Calu3 (cell line): ENCODE measurements at places on chromosomes 1 and 21.

- no peak for DNase-seq
Measured at GRCh38 chr1:50252196-50252595, 143.5 kb downstream of the ELAVL4 start.

- no peak for DNase-seq
Measured at GRCh38 chr1:79363430-79363829, 356.9 kb upstream of the ADGRL4 start.

DNA sequence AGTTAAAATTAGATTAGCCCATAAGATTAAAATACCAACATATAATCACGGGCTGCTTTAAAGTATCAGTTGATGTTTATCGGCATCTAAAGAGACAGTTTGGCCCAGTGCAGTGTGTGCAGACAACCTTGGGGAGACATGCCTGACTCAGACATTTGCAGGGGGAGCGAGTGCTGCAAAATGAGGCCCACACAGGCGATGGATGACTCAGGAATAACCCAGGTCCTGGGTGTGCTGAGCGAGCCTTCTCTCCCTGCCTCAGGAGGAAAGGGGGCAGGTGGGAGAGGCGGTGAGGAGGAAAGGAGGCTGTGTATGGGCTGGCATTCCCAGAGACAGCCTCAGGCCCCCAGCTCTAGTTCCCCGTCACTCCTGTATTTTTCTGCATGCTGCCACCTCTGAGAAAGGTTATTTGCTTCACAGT is 9.0 kb downstream of the SLC9A1 start:
- no peak for DNase-seq

GRCh38 chr1:245825128-245825901 is 670.5 kb downstream of the KIF26B start:
- DNase-seq = no peak

DNA sequence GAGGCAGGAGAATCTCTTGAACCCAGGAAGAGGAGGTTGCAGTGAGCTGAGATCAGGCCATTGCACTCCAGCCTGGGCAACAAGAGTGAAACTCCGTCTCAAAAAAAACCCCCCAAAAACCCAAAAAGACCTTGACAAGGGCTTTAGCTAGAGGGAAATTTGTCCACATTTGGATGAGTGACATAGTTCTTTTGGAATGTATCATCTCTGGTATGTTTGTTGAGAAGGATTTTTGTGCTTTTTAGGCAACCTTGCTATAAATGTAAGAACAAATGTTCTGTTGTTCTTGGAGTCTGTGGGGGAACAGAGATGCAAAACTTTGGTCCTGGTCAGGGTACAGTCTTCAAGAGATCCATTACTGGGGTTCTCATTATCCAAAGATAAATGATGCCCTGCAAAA is 28.9 kb downstream of the INAVA start:
- no peak for DNase-seq

GRCh38 chr1:204579681-204580080 is 63.5 kb downstream of the MDM4 start:
- no peak for DNase-seq

DNA sequence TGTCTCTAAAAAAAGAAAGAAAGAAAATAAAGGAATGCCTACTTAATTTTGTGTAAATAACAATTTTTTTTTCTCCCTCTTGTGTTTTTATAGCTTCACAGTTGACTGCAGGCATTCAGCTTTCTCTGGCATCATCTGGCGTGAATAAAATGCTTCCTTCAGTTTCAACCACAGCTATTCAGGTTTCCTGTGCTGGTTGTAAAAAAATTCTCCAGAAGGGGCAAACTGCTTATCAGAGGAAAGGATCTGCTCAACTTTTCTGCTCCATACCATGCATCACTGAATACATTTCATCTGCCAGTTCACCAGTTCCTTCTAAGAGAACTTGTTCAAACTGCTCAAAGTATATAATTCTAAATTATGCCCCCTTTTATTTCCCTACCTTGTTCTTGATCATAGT is 18.0 kb downstream of the ZMYM1 start:
- no peak for DNase-seq

GRCh38 chr1:110628323-110629105 is 22.4 kb upstream of the KCNA2 start:
- DNase-seq = no peak

GRCh38 chr1:67390041-67390887 is 39.9 kb downstream of the SERBP1 start:
- no peak for DNase-seq

DNA sequence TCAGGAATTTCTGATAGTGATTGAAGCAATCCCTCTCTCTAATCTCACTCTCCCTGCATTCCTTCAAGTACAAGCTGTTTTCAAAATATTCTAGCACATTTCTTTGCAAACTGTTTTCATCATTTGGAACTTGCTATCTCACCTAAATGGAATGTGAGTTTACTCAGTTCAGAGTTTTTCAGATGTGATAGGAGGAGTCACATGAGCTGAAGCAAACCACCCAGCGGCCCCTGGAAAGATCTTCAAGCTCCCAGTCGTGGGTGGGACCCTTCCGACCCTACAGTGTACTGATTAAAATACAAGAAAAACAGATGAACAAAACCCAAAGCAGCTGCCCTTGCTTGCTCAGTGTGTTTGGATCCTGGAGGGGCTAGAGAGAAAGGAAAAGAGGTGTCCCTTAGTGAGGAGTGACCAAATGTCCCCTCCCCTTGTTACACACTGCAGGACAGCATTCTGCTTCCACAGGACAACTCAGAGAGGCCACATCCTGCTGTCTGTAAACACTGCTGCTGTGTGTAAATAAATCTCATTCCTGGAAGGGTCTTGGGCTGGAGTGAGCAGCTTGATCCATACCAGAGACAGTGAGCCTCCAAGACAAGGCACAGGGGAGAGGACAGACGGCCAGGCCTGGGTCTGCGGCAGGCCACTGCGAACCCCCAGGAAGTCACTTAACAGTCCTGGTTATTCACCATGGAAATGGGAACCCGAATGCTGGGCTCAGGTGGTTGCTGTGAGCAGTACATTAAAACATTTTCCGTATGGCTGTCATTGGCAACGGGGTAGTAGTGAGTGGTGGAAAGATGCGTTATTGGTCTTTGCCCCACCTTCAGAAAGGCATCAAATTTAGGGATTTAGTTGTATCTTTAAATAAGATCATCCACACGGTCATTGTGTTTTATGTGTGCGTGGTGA is 229.2 kb downstream of the RHOU start:
- no peak for DNase-seq

DNA sequence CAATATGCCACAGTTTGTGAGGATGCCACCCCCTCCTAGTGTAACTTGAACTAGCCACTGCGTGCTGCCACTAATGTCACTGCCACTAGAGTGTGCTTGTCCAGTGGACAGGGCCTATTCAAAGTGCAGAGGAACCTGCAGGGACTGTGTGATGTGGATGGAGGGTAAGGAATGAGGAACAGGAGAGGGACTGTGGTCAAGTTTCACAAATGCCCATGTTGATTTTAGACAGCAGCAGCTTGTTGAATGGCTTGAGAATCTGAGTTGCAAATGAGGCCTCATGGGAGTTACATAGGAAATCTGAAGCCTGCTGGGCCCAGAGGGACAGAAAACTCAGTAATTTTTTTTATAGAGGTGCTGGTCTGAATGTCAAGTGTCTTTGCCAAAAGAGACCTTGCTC is 112.3 kb downstream of the HHAT start:
- DNase-seq = no peak

DNA sequence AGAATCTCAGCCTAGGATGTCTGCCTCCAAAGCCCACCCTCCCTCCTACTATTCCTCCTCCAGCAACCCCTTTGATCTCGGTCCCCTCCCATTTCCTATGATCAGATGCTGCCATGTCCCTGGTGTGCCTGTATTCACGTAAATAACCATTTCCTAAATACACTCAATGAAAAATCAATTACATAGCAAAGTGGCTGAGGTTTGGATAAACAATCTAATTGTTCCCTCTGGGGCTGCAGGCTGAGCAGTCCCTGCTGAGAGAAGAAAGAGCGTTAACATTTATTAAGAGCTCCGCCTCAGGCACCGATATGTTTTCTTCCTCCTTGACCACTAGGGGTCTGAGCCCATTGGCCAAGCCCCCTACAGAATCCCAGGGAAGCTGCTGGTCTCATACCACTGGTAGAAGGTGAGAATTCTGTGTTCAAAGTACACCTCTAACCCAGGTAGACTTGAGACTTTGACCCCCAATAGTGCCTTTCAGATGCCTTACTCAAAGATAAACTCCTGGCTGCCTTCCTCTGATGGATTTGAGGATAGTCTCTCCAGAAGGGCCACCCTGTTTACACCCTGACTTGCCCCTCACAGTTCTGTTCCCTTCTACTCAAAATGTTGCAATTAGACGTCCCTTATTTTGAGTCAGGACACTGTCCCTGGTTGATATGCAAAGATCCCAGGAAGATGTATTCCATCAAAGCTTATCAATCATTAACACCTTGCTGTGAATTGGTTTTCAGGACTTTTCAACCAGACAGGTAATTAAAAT is 33.9 kb upstream of the CAMK1G start:
- DNase-seq = no peak

DNA sequence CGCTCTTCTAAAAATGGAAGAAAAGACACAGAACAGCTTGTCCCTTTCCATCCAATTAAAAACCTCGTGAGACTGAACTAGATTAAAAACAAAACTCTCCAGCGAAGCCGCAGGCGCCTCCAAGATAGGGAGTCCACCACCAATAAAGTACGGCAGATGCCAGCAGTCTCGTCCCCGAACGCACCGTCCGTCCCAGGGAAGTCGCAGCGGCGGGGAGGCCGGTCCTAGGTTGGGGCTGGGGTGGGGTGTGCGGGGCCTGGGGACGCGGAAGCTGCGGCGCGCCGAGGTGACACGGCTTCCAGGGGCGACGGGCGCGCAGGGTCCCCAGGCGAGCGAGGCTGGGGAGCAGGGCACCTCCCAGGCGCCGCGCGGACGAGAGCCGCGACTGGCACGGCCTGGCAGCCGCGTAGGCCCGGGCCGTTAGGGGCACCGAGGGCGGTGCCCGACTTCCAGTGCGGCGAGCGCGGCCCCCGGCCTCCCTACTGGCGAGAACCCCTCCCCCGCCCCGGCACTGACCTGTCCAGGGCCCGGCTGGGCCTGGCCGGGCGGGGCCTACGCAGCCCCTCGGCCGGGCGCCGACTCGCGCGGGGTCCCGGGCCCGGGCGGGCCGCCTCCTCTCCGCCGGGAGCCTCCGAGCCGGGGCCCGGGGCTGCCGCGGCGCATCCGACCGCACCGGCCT is 28.3 kb upstream of the A3GALT2 start:
- DNase-seq = peak; percentile 41

DNA sequence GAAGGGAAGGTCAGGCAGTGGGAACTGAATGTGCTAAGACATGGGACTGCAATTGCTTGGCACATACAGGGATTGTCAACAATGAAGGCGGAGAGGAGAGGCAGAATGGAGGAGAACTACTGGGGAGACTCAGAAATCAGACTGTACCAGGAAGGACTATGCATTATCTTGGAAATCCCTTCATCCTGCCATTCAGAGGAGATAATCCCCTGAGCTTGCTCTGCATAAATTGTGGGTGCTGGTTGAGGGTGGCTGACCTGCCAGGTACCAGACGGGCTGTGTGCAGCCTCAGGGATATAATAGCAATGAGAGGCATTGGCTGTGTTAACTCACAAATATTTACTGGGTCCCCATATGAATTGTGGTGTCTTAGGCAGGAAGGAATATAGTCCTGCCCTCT is 5.0 kb upstream of the TRABD2B start:
- DNase-seq = no peak

GRCh38 chr21:17819877-17820229 is 697 bp upstream of the C21orf91 start:
- no peak for DNase-seq

DNA sequence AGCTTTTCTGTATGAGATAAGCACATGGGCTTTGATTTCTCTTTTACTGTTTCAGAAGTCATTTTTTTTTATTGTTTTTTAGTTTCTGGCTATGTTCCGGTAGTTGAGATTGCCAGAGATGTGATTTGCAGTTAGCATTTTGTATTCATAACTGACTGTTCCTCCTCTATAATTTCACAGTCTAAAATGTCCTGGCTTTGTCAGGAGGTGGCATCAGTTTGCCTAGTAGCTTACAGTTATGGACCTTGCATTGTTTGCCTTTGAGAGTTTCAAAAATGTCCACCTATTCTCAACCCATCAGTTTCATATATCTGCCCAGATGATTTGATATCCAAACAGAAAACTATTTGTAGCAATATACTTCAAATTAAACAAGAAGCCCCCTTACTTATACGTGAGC is 39.5 kb upstream of the ST6GALNAC3 start:
- peak; percentile 17 for DNase-seq

DNA sequence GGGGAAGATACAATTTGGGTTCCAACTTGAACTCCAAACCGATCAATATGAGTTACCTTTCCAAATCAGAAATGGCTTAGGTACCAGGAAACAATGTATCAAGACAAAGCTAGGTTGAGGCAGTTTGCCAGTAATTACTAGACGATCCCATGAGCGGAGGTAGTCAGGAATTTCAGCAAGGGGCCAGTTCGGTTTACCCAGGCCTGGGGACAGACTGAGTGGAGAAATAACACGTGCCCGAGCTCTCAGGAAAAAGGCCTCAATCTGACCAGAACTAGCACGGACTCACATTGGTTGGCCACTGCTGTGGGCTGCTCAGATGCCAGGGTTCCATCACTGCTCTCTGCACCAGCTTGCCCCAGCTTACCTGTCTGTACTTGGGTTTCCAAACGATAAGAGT is 15.3 kb downstream of the CLSTN1 start:
- DNase-seq = no peak

GRCh38 chr1:26743426-26744059 is 44.2 kb upstream of the PIGV start:
- DNase-seq = no peak

- DNase-seq = no peak
Measured at GRCh38 chr1:189775343-189775742, 702.3 kb downstream of the BRINP3 start.

DNA sequence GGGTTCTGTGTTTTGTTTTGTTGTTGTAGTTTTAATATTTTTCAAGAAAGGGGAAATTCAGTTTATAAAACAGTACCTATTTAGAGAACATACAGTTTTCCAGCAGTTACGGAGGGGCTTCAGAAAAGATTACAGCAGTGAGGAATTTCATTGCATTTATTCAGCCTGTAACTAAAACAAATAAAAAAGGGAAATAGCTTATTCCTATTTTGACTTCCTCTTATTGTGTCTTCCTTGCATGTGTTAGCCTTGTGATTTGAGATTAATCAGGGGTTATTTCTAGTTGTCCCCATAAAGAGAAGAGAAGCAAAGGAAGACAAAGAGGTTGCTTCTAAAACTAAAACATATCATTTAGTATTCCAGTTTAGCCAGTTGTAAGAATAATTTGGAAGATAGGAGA is 35.0 kb downstream of the CTTNBP2NL start:
- DNase-seq = no peak

GRCh38 chr1:243841507-243841906 is 8.5 kb downstream of the AKT3 start:
- DNase-seq = no peak
